ENCODE measurements at places on chromosomes 5 and 9.

- no peak for DNase-seq
These were observed 301.8 kb upstream of the PRR16 start for GRCh38 chr5:120162321-120162720.

GRCh38 chr9:134717924-134718645 is 76.5 kb downstream of the COL5A1 start:
- no peak for DNase-seq

DNA sequence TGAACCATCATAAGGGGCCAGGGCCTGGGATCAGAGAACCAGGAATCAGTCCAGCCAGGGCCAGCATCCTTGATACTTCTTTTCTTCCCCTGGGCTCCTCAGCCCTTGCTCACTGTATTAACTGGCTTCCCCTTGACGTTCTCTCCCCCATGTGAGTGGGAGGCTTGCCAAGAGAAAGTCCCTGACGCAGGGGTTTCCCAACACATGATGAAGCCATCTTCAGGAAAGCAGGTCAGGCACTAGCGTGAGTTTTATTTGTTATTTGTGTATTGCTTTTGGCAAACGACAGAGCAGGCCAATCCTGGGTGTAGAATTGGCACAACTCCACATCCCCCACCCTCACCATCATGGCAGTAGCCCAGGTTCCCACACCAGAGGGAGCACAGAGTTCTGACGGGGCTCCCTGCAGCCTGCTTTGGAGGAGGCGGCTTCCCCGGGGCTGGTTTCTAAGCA is 165.5 kb upstream of the NFIL3 start:
- DNase-seq: no peak

DNA sequence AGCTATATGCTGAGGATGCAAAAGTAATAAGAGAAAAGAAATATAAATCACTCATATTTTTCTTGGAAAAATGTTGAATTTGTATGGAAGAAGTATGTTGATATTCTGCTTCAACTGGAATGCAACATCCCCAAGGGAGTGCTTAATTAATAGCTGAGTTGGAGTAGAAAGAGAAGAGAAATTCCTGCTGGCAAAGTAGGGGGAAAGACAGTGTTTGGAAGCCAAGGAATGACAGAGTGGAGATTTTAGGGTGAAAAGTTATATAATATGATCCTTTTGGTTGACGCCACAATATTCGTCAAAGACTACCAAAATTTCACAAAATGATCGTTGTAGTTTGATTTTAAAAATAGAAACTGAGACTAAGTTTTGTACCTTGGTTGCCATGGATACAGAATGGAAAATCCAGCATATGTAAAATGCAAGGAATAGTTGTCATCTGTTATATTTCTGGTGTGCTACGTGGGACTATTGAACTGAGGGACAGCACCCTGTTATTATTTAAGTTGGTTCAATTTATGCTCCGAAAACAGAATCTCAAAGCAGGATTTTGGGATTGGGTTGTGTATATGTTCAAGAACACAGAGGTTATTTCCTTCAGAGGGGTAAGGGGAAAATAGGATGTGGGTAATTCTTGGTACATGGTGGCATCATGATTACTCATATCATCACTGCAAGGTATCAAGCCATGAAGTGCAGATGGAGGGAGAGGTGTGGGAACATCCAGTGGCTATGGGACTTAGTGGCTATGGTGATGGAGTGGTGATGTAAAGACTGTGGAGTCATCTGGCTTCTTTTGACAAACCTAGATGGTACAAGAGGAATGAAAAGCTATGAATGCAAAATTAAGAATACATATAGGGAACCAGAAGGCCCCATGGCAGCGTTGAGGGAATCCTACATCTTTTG is 61.0 kb downstream of the SUB1 start:
- no peak for DNase-seq

DNA sequence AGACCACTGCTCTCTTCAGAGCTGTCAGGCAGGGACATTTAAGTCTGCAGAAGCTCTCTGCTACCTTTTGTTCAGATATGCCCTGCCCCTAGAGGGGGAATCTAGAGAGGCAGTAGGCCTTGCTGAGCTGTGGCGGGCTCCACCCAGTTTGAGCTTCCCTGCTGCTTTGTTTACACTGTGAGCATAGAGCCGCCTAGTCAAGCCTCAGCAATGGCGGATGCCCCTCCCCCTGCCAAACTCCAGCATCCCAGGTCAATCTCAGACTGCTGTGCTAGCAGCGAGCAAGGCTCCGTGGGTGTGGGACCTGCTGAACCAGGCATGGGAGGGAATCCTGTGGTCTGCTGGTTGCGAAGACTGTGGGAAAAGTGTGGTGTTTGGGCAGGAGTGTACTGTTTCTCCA is 59.9 kb downstream of the CAVIN4 start:
- peak; percentile 73 for DNase-seq

GRCh38 chr9:78677326-78677725 is 380.4 kb downstream of the PSAT1 start:
- no peak for DNase-seq

GRCh38 chr5:115962565-115963402 is 509 bp downstream of the LVRN start:
- peak; percentile 60 for DNase-seq

- no peak for DNase-seq
These were observed 318.3 kb downstream of the CHSY3 start for GRCh38 chr5:130222573-130222972.

DNA sequence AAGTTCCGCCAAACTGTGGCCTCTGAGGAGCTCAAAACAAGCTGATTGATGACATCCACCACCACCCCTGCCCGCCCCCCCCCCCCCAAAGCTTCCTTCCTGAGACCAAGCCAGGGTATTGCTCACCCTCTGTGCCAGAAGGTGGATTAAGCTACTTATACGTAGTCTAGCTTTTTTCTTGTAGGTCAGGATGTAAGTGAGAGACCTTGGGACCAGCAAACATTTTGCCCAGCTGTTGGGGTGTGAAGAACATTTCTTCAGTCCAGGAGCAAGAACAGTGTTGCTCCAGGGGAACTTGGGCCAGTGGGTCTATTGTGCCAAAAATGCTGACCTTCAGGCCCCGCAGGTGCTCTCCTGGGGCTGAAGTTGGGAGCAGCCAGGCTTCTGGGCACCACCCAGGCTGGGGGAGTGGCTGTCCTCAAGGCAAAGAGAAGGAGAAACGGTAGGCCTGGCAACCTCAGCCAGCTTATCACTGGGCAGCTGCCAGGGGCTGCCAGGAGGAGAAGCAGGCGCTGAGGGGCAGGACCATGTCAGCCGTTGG is 18.0 kb downstream of the NEURL1B start:
- DNase-seq: no peak

- no peak for DNase-seq
These were observed 3.7 kb downstream of the HNRNPH1 start for GRCh38 chr5:179619776-179620175.

DNA sequence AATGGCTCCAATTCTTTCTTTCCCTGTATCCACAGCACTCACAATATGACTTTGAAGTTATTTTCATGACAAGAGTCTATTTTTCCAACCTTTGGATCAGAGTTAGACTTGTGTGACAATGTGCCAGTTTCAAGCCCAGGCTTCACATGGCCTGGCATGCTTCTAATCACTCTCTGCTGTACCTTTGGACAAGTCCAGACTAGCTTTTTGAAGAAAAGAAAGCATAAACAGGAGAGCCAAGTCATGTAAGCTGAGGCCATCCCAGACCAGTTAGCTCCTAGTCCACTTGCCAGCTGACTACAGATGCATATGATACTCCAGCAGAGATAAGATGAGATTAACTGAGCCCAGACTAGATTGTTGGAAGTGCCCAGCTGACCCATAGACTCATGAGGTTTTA is 513.6 kb upstream of the C9orf72 start:
- DNase-seq: no peak

DNA sequence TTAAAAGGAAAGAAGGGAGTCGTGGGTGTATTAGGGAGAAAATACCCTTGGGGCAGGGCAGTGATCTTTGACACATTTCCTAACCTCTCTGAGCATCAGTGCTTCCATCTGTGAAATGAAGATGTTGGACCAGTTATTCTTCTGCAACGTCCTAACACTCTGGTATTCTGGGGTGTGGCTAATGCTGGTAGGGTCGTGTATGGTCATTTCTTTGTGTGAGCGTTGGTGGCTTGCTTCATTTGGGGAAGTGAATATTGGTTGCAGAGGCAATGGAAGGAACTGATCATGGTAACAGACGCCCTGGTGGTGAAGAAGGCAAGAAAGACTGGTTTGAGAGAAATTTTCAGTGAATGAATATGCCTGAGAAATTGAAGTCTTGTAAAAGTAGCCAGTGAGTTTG is 67.9 kb upstream of the TTC23L start:
- DNase-seq: no peak

GRCh38 chr9:5764130-5764868 is 68.6 kb downstream of the ERMP1 start:
- no peak for DNase-seq

Measured in ecto neural progenitor cell (in vitro differentiated cells).